ENCODE measurements at places on chromosomes 13 and 19.

- DNase-seq, result no peak
Observed at GRCh38 chr19:41309180-41310032, 566 bp upstream of the CCDC97 start.

- DNase-seq, result no peak
Observed at GRCh38 chr19:34335914-34336313, 29.1 kb upstream of the GPI start.

GRCh38 chr13:34417896-34418295 lies 524.2 kb upstream of the NBEA start:
- no peak for DNase-seq

DNA sequence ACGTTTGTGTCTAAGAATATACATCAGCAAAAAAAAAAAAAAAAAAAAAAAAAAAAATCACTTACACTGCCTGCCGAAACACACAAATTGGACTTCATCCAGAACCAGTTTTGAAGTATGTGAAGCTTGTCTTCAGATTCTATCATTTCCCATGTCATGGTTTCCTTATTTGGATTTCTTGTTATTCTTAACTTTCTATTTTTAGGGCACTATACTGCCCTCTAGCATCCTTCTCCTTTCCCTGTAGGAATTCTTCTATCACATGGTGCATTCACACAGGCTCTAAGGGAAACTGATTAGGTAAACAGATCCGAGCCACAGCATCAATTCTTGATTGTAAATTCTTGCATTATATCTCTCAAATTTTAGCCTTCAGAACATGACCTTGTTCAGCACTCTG lies 1507.5 kb downstream of the OLFM4 start:
- no peak for DNase-seq

DNA sequence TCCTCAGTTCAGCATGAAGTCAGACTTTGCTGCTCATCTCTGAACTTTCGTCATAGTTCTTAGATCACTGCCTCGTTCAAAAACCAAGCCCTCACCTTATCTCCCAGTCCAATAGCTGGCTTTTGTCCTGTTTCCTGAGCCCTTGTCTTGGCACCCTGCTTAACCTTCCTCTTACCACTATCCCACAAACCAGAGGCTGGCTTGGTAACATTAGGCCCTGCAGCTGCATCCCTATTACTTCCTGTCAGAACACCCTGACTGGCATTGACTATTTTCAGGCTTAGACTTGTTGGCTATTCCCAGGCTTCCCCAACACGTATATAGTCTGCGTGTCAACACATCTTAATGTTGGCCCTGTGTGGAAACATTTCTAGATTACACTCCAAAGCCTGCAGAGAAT lies 172.4 kb downstream of the VWA8 start:
- DNase-seq, result no peak
